ENCODE measurements at places on chromosomes 4 and X.

DNA sequence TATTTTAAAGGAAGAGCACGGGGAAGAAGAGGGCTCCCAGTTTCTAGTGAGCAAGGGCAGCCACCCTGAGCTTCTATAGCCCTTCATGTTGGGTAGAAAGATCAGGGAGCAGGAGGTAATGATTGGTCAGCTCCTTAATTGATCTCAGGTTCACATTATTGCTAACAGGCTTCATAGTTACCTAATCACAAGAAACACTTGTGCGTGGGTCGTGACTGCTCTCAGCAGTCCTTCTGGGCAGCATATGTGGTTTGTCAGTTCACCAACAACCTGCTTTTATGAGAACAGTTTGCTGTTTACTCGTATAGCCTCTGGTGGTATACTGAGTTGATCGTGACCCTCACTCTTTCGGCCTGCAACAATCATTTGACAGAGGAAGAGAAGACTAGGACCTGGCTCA lies 4.7 kb upstream of the DOK7 start:
- no peak for DNase-seq

DNA sequence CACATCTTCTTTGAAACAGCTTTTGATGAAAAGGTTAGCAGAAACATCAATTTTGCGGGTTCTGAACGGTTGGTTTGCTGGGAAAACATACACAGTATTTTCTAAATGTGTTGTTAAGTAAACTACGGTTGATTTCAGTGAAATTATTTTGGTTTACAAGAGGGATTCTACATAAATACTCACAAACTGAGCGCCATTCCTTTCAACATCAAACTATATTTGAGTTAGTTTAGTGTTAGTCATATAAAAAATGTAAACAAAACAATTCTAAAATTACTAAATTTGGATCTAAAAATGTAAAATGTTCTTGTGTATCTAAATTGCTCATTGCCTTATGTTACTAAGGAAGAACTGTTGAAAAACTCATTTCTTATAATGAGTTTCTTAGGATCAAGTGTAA lies 425.6 kb downstream of the PCDH18 start:
- DNase-seq: no peak

DNA sequence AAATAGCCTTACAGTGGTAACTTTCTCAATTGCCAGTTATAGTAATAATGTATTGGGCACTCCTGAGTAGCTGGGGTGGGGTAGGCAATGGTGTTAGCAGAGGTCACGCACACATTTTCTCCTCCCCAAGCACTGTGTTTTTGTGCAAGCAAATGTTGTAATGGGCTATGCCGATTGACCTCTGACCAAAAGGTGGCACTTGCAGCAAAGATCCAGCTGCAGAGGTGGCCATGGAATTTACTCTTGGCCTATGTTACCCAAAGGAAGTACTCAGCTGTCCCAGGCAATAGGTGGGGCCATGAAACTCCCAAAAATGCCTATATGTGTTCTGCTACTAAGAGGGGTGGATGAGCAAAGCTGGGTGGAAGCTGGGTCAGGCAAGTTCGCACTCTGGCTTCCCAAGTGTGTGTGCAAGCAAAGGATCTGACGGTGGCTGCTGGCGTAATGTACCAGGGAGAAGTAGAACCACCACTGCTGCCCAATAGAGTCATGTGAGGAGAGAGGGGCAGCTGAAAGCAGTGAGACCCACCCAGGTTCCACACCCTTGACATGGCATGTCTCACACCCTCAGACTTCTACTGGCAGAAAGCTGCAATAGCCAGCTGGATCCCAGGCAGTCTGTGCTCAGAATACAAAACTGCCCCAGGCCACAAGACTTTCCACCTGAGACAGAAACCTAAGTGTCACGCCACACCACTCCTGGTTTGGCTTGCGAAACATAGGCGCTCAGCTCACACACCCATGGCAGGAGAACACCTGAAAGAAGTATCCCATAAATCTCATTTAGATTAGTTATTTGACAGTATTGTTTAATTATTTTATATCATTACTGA lies 353.3 kb upstream of the EMCN start:
- DNase-seq: no peak

DNA sequence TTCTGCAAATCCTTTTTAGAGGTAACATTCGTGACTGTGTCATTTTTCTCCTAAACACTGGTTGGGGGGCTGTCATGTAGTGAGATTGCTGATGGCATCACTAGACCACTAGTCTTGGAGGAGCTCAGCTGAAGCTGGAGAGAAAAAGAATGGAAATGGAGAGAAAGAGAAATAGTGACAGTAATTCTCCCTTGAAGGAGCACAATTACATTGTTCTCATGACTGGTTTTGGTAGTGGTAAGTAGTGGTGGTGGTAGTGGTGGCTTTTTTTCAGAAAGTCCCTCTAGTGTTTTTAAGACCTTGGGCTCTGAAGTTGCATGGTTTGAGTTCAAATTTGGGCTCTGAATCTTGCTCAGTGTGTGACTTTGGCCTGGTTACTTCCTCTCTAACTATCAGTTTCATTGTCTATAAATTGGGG lies 99.8 kb downstream of the LARP7 start:
- no peak for DNase-seq

DNA sequence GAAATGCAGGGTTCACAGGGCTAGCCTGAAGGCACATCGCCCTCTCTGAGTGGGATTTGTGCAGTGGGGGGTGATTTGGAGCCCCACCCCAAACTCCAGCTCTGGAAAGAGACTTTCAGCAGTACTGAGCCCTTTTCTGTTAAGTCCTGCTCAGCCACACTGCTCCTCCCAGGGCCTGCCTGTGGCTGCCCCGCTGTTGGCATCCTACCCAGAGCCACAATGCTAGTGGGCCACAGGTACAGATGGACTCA lies 52.7 kb downstream of the CXorf49B start:
- no peak for DNase-seq

- DNase-seq: no peak
Measured at GRCh38 chrX:40646489-40647306, 663 bp downstream of the CXorf38 start.

- no peak for DNase-seq
Measured at GRCh38 chr4:88628746-88629145, 36.5 kb downstream of the HERC3 start.

Data from NCI-H345 (cell line).